ENCODE measurements at places on chromosomes 2 and 18.

- no peak overlapping the region for H3K27ac ChIP-seq
- no peaks in the 10 kb centered on the region for H3K36me3 ChIP-seq
- H3K4me1 ChIP-seq = peaks cover 12% of the 10 kb centered on the region
- no peak for DNase-seq
These were observed 2.5 kb downstream of the MARCHF4 start for GRCh38 chr2:216369821-216370220.

DNA sequence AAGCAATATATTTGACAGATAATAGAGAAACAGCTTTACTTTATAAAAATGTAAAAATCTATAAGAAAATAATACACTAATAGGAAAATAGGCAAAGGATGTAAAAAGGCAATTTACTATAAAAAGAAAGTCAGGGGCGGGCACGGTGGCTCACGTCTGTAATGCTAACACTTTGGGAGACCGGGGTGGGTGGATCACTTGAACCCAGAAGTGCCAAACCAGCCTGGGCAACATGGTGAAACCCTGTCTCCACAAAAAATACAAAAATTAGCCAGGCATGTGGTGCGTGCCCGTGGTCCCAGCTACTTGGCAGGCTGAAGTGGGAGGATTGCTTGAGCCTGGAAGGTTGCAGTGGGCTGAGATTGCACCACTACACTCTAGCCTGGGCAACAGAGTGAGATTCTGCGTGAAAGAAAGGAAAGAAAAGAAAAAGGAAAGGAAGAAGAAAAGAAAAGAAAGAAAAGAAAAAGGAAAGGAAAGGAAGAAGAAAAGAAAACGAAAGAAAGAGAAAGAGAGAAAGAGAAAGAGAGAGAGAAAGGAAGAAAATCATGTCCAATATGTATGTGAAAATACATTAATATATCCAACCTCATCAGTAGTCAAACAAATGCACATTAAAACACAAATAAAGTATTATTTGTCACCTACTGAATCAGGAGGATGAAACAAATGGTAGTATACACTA is 65.1 kb downstream of the ADD2 start:
- no peak overlapping the region for H3K4me3 ChIP-seq
- DNase-seq = no peak
- H3K27ac ChIP-seq = no peak overlapping the region
- no peaks in the 10 kb centered on the region for H3K27me3 ChIP-seq
- H3K4me1 ChIP-seq = no peaks in the 10 kb centered on the region

- H3K4me1 ChIP-seq = no peaks in the 10 kb centered on the region
- no peak overlapping the region for H3K4me3 ChIP-seq
- DNase-seq = no peak
- no peak overlapping the region for H3K27ac ChIP-seq
These were observed 18.7 kb downstream of the CFAP53 start for GRCh38 chr18:50247561-50247960.

- H3K4me3 ChIP-seq = no peak overlapping the region
- H3K36me3 ChIP-seq = no peaks in the 10 kb centered on the region
- peaks cover 5% of the 10 kb centered on the region for H3K4me1 ChIP-seq
These were observed 118.3 kb upstream of the NEDD4L start for GRCh38 chr18:57925706-57926105.

- peaks cover 3% of the 10 kb centered on the region for H3K36me3 ChIP-seq
- H3K4me3 ChIP-seq = no peak overlapping the region
- H3K27ac ChIP-seq = no peak overlapping the region
- no peak for DNase-seq
These were observed 3.1 kb upstream of the EXOC6B start for GRCh38 chr2:72828840-72829507.

GRCh38 chr18:52087140-52087539 is 252.9 kb upstream of the DCC start:
- no peak for DNase-seq
- H3K4me3 ChIP-seq = no peak overlapping the region
- no peaks in the 10 kb centered on the region for H3K27me3 ChIP-seq
- H3K4me1 ChIP-seq = no peaks in the 10 kb centered on the region
- no peak overlapping the region for H3K27ac ChIP-seq

GRCh38 chr18:6921571-6921970 is 192.1 kb downstream of the ARHGAP28 start:
- no peaks in the 10 kb centered on the region for H3K27me3 ChIP-seq
- H3K27ac ChIP-seq = no peak overlapping the region
- H3K36me3 ChIP-seq = no peaks in the 10 kb centered on the region
- DNase-seq = no peak
- no peaks in the 10 kb centered on the region for H3K4me1 ChIP-seq
- H3K4me3 ChIP-seq = no peak overlapping the region

GRCh38 chr2:46170611-46171350 is 126.4 kb upstream of the EPAS1 start:
- no peak for DNase-seq
- H3K36me3 ChIP-seq = peaks cover 47% of the 10 kb centered on the region
- no peak overlapping the region for H3K4me3 ChIP-seq
- H3K4me1 ChIP-seq = no peaks in the 10 kb centered on the region
- H3K27me3 ChIP-seq = no peaks in the 10 kb centered on the region
- no peak overlapping the region for H3K27ac ChIP-seq

- H3K27ac ChIP-seq = no peak overlapping the region
- no peaks in the 10 kb centered on the region for H3K36me3 ChIP-seq
- peaks cover 15% of the 10 kb centered on the region for H3K27me3 ChIP-seq
- no peak overlapping the region for H3K4me3 ChIP-seq
- no peak for DNase-seq
These were observed 44.8 kb downstream of the SPP2 start for GRCh38 chr2:234095301-234095700.

DNA sequence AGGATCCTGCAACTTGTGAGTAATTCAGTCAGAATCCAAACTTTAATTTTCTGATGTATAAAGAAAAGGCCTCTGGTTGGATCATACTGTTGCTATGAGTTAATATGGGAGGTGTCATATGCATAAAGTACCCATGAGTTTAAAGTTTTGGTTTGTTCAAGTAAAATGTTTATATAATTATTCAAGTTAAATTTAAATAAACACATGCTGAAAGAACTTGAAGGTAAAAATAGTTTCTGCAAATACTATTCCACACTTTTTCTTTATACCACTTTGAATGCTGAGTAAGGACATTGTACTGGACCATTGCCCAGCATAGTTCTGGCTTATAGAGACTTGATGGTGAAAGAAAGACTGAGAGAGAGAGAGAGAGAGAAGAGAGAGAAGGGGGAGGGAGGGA is 30.7 kb downstream of the PKP4 start:
- no peak overlapping the region for H3K27ac ChIP-seq
- DNase-seq = no peak

DNA sequence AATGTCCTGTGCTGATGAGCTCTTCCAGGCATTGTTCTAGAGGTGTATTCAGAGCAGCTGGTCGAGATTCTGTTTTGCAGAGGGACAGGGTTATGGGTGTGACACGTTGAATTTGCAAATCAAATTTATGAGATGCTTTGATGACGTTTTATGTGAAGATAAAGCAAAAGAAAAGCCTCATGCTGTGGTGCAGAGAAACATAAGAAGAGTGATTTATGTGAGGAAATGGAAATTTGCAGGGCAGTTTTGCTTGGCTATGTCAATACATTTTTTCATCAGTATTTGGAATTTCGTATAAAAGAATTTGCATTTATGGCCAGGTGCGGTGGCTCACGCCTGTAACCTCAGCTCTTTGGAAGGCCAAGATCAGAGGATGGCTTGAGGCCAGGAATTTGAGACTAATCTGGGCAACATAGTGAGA is 36.4 kb downstream of the TSN start:
- no peaks in the 10 kb centered on the region for H3K4me1 ChIP-seq
- H3K27me3 ChIP-seq = peaks cover 26% of the 10 kb centered on the region
- no peak for DNase-seq
- no peaks in the 10 kb centered on the region for H3K36me3 ChIP-seq

DNA sequence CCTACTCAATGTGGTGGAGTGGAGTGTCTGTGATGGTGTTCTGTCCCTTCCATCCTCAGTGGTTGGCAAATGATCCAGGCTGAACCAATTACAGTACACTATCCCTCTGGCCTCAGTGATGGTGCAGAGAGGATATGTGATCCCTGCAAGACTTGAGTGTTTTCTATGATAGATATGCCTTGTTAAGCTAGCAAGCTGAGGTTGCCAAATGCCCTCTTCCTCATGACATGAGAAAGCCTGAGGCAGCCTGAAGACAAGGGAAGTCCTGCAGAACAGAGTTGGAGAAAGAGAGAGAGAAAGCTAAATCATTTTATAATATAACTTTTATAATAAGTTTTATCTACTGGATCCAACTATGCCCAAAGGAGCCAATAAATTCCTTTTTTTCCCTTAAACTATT is 41.6 kb upstream of the GORASP2 start:
- peaks cover 3% of the 10 kb centered on the region for H3K4me1 ChIP-seq
- no peak for DNase-seq
- H3K36me3 ChIP-seq = no peaks in the 10 kb centered on the region
- H3K27me3 ChIP-seq = peaks cover 14% of the 10 kb centered on the region
- H3K27ac ChIP-seq = no peak overlapping the region

All from activated B cell treated with CpG ODN at 0.5 μM for 24 hours (primary cell).